Activated T-cell treated with anti-CD3 and anti-CD28 coated beads for 24 hours (primary cell): ENCODE measurements at places on chromosomes 2 and 18.

DNA sequence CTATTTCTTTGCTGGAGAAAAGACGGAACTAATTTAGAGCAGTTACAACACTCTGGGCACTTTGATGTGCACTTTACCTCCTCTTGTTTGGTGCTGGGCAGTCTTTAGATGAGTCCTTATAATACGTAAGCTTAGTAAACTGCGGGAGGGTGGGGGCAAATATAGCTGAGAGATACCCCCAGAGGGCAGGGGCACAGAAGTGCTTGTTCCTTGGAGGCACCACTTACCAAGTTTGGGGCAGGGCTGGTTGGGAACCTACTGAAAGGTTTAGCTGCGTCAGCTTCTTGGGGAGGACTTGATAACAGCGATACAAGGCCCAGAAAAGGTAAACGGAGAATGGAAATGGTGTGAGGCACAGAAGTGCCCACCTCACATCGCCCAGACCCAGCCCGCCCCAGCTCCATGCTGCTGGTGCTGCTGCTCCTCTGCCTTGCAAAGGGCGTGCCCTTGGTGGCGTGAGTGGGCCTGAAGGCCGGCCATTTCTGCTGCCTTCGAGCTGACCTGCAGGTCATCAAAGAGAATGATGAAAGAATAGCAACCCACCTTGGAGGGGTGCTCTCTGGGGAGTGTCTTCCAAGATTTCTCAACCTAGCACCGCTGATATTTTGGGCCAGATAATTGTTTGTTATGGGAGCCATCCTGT lies 128.2 kb upstream of the EML6 start:
- DNase-seq, result no peak

- DNase-seq, result no peak
Measured at GRCh38 chr2:83069724-83070123, 1389.4 kb downstream of the SUCLG1 start.

GRCh38 chr2:105873721-105874120 lies 129.0 kb downstream of the NCK2 start:
- peak; percentile 67 for DNase-seq

DNA sequence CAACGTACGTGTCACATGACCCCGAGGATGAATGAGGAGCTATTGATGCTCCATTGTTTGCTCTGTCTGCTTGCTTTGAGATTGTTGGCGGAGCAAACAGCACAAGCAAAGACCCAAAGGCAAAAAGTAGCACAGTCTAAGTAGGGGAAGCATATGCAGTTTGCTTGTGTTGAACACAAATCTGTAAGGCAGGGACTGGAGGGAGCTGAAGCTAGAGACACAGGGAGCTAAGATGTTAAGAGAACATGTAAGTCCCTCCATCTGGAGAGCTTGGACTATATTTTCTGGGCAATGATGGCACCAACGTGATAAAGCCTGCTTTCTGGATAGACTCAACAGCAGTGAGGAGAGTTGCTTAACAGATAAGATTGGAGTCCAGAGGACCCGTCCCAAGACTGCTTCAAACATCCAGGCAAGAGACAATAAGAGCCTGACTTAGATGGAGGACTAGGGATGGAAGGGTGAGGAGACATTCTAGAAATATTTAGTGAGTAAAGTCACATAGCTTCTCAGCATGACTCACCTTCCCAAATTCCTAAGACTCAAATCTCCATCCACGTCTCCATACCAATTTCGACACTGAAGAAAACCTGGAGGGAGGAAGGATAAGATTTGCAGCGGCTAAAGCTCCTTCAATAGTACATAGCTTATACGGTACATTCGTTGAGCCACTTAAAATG lies 88.1 kb upstream of the KLF7 start:
- no peak for DNase-seq

- no peak for DNase-seq
Measured at GRCh38 chr2:63696496-63696895, 107.7 kb downstream of the MDH1 start.

DNA sequence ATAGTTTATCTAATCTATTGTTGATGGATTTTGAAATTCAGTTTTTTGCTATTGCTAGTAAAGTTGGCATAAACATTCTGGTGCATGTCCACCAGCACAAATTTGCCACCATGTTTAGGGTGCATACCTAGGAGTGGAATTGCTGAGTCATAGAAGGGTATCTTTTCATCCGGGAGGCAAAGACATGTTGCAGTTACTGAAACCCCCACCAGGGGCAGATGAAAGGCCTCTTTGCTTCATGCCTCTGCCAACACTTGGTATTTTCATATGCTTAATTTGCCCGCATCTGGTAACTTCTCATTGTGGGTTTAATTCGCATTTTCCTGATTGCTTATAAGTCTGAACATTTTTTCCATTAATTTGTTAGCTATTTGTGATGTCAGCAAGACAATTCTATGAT lies 8.2 kb downstream of the DCC start:
- DNase-seq, result no peak

DNA sequence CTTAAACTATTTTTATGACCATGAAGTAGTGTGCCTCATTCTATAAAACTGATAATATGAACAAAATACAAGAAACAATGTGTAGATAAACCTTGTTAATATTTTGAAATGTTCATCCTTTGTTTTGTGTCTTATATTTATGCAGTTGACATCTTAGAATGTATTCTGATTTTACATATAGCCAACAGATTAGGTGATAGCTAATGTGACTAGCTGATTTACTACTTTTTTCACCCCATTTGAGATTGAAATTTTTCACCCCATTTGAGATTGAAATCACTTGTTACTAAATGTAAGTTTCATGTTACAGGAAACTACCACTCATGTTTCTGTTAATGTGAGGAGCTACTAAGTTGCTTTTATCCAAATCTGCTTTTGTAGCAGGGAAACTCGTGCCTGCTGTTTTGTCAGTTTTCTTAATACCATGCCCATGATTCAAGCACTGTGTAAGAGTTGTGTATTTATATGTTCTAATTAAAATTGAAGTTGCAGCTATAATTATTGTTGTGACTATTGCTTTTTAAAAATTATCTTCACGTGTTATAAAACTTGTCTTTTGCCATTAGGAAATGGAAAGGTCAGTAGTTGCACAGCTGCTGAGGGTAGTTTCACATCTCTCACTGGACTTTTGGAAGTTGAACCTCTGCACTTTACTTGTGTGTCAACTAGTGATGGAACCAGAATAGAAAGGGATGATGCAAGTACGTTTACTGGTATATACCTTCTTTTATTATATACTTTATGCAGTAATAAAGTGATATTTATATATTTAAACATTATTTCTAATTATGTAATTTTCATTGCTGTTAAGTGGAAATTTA lies 96.6 kb downstream of the BIRC6 start:
- no peak for DNase-seq

- no peak for DNase-seq
Measured at GRCh38 chr2:148617219-148617618, 27.3 kb upstream of the EPC2 start.

DNA sequence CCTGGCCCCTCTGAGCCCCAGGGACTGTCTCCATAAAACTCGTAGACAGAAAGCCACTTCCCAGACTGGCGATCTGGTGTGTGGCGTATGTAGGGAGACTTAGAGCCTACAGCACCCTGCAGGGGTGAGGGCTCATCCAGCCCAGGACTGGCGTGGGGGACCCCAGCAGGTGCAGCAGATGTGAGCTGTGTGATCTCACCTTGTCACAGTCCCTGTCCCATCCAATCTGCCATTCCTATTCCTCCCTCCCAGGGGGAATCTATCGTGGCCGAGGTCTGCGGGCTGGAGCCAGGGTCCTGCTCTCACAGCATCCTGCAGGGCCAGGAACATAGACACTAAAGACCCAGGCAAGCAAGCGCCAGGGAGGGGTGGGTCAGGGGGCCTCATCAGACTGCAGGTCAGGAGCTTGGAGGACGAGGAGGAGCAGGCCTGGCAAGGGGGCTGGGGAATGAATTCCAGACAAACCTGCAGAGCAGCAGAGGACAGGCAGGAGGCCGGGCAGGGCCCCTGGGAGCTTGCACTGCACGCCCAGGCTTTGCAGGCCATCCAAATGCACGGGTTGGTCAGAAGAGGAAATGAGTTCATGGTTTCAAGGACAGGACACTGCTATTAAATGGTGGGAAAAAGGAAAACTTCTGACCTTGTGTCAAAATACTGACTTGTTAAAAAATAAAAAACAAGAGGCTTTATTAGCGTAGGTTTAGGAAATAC lies 32.5 kb downstream of the HS6ST1 start:
- DNase-seq, result no peak

- DNase-seq, result no peak
Measured at GRCh38 chr2:70887550-70888246, 48.0 kb upstream of the ATP6V1B1 start.

DNA sequence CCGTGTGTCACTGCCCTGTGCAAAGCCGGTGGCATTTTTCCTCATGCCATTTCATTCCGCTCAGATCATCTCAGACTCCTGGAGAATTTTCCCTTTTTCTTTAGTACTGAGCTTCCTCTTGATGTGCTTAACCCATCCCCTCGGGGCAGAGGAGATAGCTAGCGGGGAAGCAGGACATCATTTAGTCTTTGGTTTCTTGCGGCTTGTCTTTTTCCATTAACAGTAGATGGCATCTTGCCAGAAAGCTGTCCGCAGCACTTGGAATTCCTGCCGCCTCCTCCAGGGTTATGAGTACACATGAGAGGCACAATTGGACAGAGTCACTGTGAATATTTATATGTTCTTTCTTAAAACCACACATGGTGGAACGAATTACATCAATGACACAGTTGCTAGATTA lies 226.6 kb downstream of the ALPK2 start:
- DNase-seq, result no peak

- DNase-seq, result no peak
Measured at GRCh38 chr2:165401285-165401852, 68.1 kb upstream of the CSRNP3 start.

DNA sequence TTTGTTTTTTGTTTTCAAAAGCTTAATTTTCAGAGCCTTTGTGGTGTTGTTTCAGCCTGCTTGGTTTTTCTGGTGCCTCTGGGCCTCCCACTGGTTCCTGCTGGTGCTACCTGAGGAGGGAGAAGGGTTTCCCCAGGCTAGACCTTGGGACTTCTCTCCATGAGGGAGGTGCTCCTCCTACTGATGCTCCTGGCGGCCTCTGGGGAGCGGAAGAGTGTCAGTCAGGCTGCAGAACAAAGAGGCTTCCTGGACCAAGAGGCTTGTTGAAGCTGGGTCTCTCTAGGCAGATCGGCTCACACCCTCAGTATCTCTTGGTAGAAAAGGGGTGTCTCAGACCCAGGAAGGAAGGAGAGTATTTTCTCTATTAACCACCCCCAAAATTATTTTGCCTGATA lies 32.2 kb downstream of the RFX8 start:
- DNase-seq, result no peak

DNA sequence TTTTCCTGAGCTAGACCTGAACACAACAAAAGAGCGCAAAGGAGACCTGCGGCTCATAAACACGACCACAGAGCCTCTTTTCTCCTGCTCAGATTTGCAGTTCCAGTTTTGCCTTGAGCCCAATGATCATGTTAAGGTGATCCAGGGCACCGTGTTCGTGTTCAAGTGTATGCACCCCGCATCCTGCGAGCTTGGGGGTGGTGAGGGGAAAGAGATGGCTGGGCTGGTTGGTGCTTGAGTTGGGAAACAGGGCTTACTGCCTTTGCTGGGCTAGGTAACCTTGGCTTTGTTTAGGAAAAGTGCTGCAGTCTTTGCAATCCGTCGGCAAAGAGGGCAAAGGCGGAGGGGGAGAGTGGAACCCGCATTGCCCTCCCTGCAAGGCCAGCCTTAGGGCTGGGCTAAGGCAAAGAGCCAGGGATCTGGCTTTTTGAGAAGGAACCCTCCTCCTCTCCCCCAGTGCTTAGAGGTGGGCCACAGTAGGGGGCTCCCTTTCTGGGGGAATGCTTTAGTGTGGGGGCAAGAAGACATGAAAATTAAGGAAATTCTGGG lies 1.3 kb downstream of the HOXD10 start:
- no peak for DNase-seq

DNA sequence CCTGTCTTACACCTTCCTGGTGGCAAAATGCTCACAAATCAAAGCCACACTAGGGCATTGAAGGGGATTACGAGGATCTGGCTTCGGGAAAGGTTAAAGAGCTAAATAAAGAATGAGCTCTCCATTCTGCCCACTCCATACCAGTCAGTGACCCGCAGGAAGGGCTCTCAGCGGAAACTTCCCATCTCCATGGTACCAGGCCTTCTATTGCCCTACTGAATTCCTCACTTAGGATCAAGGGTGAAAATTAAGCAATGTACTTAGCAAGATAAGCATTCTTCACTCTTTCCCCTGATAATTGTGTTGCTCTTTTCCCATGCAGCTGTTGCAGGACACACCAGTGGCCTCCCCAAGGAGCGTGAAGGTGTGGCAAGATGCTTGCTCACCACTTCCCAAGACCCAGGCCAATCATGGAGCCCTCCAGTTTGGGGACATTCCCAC lies 75.6 kb upstream of the TTC39C start:
- DNase-seq, result no peak

DNA sequence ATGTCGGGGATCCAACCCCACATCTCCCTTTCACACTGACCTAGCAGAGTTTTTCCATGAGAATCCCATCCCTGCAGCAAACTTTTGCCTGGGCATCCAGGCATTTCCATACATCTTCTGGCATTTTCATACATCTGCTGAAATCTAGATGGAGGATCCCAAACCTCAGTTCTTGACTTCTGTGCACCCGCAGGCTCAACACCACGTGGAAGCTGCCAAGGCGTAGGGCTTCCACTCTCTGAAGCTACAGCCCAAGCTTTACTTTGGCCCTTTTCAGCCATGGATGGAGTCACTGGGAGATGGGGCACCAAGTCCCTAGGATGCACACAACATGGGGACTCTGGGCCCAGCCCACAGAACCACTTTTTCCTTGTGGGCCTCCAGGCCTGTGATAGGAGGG lies 32.2 kb upstream of the TEX51 start:
- DNase-seq, result no peak
